PC-9 (cell line): ENCODE measurements at places on chromosomes 13 and 19. TPM values are rescaled to one million over a fixed set of nuclear protein-coding genes. Genes with fewer than 3 reads are reported as not detected.

Gene SERPINE3
- not detected in 2 replicates for total RNA-seq

Gene WDR88
- 0.59 TPM in 1 of 2 replicates, not detected in the other for total RNA-seq

Gene ZNF154
- 0.17 and 0.20 TPM in 2 replicates for total RNA-seq

Gene ARHGAP33
- 17.4 and 21.3 TPM in 2 replicates for total RNA-seq

Gene PSG1
- 0.72 TPM in 1 of 2 replicates, not detected in the other for total RNA-seq

DNA sequence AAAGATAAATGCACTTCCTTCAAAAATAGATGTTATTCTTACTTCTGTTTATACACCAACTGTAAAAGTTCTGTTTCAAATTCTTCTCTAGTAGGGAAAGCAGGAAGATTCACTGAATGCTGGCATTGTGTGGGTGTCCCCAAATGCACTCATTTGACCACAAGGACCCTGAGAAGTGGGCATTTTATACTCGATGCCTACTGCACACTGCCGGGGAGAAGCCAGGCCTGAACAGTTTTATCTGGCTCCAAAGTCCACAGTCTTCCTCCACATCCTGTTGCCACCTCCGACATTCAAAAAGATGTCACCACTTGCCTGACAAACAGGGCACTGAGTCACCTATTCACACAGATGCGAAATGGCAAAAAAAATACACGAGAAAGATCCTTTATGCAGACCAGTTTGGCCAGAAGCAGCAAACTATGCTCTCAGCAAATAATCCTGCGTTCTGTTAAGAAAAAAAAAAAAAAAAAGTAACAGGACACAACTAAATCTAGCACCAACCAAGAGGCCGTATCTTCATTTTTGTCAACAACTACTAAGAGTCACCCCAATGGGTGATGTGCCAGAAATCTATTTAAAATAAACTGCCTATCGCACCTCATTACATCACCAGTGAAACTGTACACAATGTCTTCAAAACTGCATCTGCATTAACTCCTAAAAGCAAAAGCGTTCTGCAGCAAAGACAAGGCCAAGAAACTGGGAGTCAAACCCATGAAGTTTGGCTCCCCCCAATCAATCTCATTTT, 6.2 kb downstream of the ZC3H4 start:
- no peaks in the 10 kb centered on the region for H3K27me3 ChIP-seq
- H3K4me1 ChIP-seq: peaks cover 43% of the 10 kb centered on the region
- H3K4me3 ChIP-seq: peak overlapping the region; percentile 10; the same call in 1 of the 2 replicates
- peak overlapping the region; percentile 62 for H3K27ac ChIP-seq

GRCh38 chr19:3178377-3178972, at the start of gene S1PR4:
TSS of gene S1PR4 (plus strand) at chr19:3178769. CDS start at chr19:3178793, 24 bp downstream.
- no peak for DNase-seq
- no peak within 1 kb of the TSS for H3K27ac ChIP-seq
- H3K36me3 ChIP-seq: no peaks in the 10 kb centered on the region

DNA sequence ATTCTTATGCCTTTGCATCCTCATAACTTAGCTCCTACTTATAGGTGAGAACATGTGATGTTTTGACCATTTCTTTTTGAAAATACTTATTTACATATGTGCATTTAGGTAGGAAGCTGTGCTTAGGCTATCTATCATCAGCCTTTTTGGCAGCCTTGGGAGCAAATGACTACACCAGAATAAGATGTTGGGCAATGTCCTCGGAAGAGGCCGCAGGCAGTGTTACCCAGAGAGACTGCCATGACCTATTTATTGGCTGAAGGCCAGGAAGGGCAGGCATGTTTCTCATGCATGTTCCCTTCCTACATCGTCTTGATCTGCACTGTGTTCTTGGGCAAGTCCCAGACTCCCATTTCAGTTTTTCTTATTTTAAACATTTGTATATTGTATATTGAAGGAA, 122.3 kb downstream of the B3GLCT start:
- H3K27ac ChIP-seq: no peak overlapping the region
- no peaks in the 10 kb centered on the region for H3K27me3 ChIP-seq
- no peaks in the 10 kb centered on the region for H3K36me3 ChIP-seq
- H3K4me1 ChIP-seq: no peaks in the 10 kb centered on the region

- H3K4me3 ChIP-seq: no peak overlapping the region
- no peak for DNase-seq
- H3K36me3 ChIP-seq: peaks cover 5% of the 10 kb centered on the region; the same call in 1 of the 2 replicates
- no peak overlapping the region for H3K27ac ChIP-seq
- no peaks in the 10 kb centered on the region for H3K4me1 ChIP-seq
Observed at GRCh38 chr13:113171250-113172125, 13.0 kb downstream of the PROZ start.

GRCh38 chr13:40329781-40330485, 336.5 kb downstream of the FOXO1 start:
- no peak overlapping the region for H3K4me3 ChIP-seq
- H3K27ac ChIP-seq: no peak overlapping the region
- no peaks in the 10 kb centered on the region for H3K36me3 ChIP-seq
- H3K27me3 ChIP-seq: no peaks in the 10 kb centered on the region

DNA sequence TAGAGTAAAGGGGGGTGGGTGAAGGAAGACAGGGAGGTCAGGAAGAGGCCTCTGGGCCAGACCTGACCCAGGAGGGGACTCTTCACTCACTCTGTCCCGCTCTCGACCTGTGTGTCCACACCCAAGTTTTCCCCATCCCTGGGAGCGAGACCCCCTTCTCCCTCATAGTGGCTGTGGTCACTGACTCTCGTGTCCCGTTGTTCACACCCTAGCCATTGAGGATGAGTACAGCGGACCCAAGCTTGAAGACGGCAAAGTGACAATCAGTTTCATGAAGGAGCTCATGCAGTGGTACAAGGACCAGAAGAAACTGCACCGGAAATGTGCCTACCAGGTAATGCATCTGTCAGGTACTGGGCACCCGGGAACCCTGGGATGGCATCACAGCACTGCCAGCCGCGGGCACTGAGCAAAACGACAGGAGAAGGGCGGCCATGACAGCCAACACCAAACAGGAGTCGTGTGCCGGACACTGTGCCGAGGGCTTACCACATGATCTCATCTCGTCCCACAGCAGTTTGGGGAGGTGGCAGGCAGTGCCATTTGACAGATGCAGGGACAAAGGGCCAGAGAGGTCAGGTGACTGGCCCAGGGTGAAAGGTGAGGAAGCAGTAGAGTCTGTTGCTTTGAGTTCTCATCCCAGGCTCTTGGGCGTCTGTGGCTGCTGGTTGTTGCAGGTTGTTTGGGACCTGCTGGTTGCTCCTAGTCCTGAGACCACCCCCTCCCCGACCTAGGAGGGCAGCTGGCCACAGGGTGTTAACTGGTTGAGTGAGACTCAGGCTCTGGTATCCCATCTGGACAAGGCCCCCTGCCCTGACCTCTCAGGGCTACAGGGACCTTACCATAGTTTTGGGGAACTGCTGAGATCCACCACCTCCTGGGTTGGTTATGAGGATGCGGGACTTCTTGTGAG, 29.6 kb downstream of the PPP5C start:
- H3K27me3 ChIP-seq: no peaks in the 10 kb centered on the region
- H3K4me1 ChIP-seq: peaks cover 30% of the 10 kb centered on the region
- H3K4me3 ChIP-seq: no peak overlapping the region
- H3K27ac ChIP-seq: no peak overlapping the region
- no peak for DNase-seq
- peaks cover 35% of the 10 kb centered on the region; the same call in 1 of the 2 replicates for H3K36me3 ChIP-seq

GRCh38 chr13:21081926-21082325, 20.5 kb upstream of the LATS2 start:
- no peak overlapping the region for H3K4me3 ChIP-seq
- no peak for DNase-seq
- no peaks in the 10 kb centered on the region for H3K36me3 ChIP-seq
- H3K4me1 ChIP-seq: peaks cover 21% of the 10 kb centered on the region

DNA sequence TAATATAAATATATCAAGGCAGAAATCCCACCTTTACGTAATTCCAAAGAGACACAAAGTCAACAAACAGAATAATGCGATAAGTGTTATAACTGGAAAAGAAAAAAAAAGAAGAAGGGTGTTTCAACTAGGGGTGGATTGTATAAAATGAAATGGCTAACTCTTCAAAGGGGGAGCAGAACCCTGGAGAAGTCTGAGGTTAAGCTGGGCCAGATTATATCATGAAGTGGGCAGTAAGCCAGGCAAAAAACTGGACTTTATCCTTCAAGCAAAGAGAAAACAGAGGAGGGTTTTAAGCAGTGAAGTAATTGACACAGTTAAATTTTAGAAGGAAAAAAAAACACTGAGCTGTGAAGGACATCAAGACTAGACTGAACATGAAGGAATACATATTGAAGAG, 41.9 kb downstream of the TBC1D4 start:
- H3K4me1 ChIP-seq: no peaks in the 10 kb centered on the region
- no peak overlapping the region for H3K4me3 ChIP-seq
- H3K27ac ChIP-seq: no peak overlapping the region
- H3K27me3 ChIP-seq: no peaks in the 10 kb centered on the region
- no peak for DNase-seq

DNA sequence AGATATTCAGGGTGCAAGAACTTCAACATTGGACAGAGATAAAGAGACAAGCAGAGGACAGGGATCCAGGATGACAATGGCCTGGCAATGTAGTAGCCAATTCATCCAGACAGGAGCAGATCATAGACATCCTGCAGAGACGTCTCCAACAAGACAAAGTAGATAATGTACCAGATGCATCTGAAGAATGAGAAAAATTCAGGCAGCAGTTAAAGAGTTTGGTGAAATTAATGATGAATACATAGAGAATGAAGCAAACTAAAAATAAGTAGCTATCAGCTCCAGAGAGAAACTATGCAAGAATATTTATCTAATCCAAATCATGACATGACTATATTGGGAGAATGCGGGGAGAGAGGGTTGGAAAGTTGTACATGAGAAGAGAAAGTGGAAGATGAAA, 278.4 kb upstream of the DACH1 start:
- H3K4me3 ChIP-seq: no peak overlapping the region
- H3K4me1 ChIP-seq: no peaks in the 10 kb centered on the region
- no peaks in the 10 kb centered on the region for H3K27me3 ChIP-seq
- no peak overlapping the region for H3K27ac ChIP-seq
